ENCODE measurements at places on chromosomes 4 and X.

- DNase-seq: no peak
Observed at GRCh38 chr4:38656111-38656510, 7.9 kb upstream of the KLF3 start.

- no peak for DNase-seq
Observed at GRCh38 chr4:162699629-162700028, 467.1 kb downstream of the NAF1 start.

- DNase-seq: no peak
Observed at GRCh38 chrX:83077606-83078005, 430.5 kb upstream of the POU3F4 start.

- no peak for DNase-seq
Observed at GRCh38 chr4:89617317-89617716, 219.6 kb downstream of the SNCA start.

- DNase-seq: no peak
Observed at GRCh38 chr4:78940752-78941151, 1.5 kb upstream of the PAQR3 start.

DNA sequence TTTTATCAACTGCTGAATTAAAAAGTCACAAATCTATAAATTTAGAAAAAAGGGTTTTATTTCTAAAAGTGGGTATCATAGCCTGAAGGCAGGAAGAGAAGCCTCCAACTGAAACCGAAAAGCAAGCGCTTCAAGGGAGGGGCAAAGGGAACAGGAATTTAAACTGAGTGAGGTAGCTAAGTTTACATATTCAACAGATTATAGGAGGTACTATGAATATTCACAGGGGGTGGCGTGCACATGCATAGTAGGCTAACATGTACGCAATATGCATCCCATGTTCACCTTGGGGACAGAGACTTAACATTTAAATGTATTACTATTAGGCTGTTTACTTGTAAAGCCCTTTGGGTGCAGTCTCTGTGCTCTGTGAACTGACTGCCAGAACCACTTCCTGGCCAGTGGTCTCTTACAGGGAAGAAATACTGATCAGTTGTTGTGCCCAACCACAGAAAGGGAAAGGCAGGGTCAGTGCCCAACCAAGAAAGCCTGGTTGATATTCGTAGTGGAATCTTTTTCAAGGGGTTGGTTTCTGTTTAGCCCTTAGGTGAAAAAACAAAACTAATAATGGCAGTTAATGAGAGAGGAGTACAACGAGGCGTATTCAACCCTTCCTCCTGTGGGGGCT is 168.7 kb upstream of the GALNTL6 start:
- DNase-seq: peak; percentile 25

- peak; percentile 10 for DNase-seq
Observed at GRCh38 chrX:43813898-43814297, 68.4 kb downstream of the MAOB start.

GRCh38 chr4:76305971-76306881 is at the start of gene STBD1:
Gene STBD1, plus strand, starts transcription at chr4:76306733. Its CDS starts 37 bp downstream, at chr4:76306770.
- DNase-seq: peak; percentile 59

DNA sequence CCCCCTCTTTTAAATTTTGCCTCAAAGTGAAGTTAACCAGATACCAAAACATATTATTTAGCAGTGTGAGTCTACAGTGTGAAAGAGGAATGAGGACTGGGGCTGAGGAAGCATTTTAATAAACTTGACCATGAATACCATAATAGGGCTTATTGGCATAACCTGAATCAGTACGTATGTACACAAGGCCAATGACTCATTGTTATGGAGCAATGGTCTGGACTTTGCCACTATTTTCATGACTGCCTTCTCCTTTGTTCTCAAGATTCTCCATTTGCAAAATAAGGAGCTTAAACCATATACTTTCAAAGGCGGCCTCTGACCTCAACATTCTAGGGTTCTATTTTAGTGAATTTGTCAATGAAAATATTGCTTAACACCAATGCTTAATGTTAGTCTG is 102.8 kb upstream of the OR13H1 start:
- no peak for DNase-seq

DNA sequence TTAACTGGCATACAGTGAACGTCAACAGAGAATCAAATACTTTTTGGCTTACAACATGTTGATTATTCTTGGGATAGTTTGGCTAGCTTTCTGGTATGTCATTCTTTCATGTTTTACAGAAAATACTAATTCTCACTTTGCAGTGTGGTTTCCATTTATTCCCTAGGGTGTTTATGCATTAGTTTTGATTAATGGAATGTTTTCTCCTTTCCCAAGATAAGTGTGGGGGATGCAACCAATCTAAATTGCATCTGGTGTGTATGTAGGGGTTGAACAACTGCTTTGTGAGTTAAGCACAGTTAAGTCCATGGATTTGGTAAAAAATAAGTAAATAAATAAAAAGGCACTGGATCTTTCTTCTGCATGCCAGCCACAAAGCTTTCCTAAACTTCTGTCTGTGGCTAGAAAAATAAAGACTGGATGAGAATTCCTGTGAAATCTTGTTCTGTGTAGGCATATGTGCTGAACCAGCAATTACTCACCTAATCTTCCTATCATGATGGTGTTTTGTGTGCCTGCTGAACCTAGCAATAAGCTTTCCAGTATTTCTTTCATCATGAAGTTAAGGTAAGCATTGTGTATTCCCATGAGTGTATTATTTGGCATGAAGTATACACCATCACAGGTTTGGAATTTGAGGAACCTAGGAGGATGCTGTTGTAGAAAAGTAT is 50.6 kb upstream of the TENM3 start:
- DNase-seq: no peak
